Spinal cord (tissue), 10 donors: ENCODE measurements at places on chromosomes 5 and 9.

DNA sequence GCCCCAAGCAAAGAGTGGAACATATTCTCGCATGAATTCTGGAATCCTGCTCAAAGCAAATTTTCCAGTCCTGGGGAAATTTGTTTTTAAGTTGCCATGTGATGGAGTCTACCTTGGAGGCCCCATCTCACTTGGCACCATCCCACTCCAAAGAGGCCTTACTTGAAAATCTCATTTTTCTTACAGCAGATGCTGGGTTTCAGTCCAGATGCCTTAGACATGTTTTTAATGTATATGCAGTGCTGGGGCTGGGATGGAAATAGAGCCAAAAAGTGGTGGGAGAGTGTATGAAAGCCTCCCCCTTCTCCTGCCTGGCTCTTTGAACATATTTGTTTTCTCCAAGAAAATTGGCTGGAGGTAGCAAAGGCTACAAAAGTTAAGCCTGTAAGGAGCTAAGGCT, 493.7 kb downstream of the ENC1 start:
- no peak overlapping the region for H3K27ac ChIP-seq
- DNase-seq = no peak
- H3K4me3 ChIP-seq = no peak overlapping the region
- H3K27me3 ChIP-seq = no peaks in the 10 kb centered on the region

DNA sequence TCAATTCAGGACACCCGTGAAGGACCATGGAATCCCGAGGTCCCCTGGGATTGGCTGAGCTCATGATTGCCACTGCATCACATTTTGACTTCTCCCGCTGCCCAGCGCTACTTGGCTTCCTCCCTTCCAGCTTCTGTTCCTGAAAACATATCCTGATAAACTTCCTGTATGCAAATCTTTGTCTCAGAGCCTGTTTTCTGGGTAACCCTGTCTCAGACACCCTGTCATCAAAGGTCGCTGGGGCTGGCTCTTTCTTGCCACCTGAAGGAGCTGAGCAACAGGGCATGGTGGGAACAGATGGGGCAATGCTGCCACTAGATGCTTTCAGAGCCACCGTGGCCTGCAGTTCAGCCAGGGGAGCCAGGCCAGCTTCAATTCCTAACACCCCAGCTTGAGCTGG, 154.3 kb upstream of the TBC1D2 start:
- no peak for DNase-seq
- H3K4me3 ChIP-seq = no peak overlapping the region
- no peaks in the 10 kb centered on the region for H3K27me3 ChIP-seq
- H3K36me3 ChIP-seq = peaks cover 4% of the 10 kb centered on the region
- no peak overlapping the region for H3K27ac ChIP-seq
- H3K4me1 ChIP-seq = peaks cover 12% of the 10 kb centered on the region

DNA sequence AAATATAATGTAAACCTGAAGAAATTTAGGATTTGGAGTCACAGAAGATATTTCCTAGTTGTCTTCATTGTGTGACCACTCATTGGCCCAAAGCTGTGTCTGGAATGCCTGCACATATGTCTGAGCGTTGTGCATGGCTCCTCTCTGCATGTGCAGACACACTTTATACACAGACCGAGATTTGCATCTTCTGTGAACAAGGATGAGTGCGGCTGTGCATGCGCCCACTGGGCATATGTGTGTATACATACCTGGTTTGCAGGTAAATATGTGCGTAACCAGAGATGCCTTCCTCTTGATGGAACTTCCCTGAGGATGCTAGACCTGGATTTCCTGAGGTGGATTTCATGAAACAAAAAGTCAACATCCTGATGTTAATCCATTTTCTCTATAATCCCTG, 19.1 kb downstream of the PHF2 start:
- H3K27me3 ChIP-seq = no peaks in the 10 kb centered on the region
- no peak overlapping the region for H3K27ac ChIP-seq
- DNase-seq = no peak
- H3K4me3 ChIP-seq = no peak overlapping the region

- DNase-seq = no peak
- H3K27me3 ChIP-seq = peaks cover 100% of the 10 kb centered on the region
- no peak overlapping the region for H3K27ac ChIP-seq
Observed at GRCh38 chr9:37030611-37030939, 3.5 kb downstream of the PAX5 start.

DNA sequence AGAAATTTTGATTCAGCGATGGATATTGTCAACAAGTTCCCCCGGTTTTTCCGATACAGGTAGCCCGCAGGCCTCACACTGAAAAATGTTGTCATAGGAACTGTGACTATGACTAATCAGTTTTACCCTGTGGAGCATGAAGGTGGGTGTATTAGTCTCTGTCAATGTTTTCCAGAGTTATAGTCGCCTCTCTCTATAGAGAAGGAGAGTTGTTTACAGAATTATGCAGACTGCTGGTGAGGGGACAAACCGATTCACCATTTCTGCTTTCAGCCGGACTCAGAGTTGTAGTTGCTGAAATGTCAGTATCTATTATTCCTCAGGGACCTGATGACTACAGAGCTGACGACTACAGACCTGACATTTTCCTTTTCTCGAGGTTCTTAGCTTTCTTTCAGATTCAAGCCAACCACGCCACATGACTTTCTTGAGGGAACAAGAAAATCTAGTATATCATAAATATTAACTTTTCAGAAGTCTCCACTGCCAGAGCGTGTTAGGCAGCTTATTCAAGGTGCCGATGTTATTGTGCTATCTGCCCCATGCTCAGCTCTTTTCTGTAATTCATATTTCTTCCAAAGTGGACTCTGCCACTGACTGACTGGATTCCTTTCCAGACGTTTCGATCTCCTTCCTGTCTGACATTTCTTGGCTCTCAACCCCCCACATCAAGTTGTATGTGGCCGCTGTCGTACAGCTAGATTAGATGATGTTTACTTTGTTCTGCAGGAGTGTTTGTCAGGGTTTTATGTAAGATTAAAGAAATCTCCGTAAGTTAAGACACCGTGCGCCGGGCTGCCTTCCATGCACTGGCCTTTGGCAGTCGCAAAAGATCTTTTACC, 178.1 kb downstream of the FGF1 start:
- peaks cover 16% of the 10 kb centered on the region for H3K4me1 ChIP-seq
- no peak overlapping the region for H3K27ac ChIP-seq
- H3K4me3 ChIP-seq = no peak overlapping the region
- no peaks in the 10 kb centered on the region for H3K27me3 ChIP-seq
- DNase-seq = no peak
- no peaks in the 10 kb centered on the region for H3K36me3 ChIP-seq

GRCh38 chr5:65539827-65540226, 23.1 kb downstream of the CENPK start:
- H3K4me3 ChIP-seq = no peak overlapping the region
- no peaks in the 10 kb centered on the region for H3K4me1 ChIP-seq
- no peaks in the 10 kb centered on the region for H3K27me3 ChIP-seq
- H3K36me3 ChIP-seq = no peaks in the 10 kb centered on the region
- no peak overlapping the region for H3K27ac ChIP-seq

DNA sequence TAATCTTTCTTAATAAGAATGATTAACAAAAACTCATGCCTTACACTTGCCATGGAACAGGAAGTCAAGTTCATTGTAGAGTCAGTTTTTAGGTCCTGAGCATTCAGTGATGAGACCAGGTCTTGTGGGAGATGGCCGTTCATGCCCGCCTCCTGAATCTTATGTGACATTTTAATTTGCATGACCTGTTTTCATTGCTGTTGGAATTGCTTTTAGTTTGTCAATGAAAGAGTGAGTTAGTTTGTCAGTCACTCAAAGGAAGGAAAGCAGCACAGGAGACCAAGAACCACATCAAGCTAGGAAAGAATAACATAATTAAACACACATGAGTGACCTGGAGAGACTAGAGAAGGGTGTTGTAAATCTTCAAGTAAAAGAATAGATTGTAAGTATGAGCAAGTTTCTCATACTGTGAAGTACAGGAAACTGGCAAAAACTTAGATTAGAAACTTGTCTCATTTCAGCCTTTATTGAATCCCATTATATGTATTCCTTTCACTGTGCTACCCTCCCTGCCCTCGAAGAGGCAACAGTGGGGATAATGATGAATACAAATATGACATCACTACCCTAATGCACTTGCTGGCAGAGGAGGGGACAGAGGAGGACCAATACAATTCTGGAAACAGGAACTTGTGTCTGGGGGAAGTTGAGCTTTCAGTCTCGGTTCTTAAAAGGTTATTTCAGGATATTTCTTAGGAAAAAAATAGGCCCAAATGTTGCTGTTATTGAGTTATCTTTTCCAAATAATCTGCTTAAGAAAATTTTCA, 64.3 kb upstream of the C6 start:
- no peaks in the 10 kb centered on the region for H3K27me3 ChIP-seq
- H3K36me3 ChIP-seq = no peaks in the 10 kb centered on the region
- no peak for DNase-seq
- H3K4me1 ChIP-seq = no peaks in the 10 kb centered on the region
- no peak overlapping the region for H3K27ac ChIP-seq
- H3K4me3 ChIP-seq = no peak overlapping the region

GRCh38 chr9:136403915-136404800, 4.2 kb upstream of the SNAPC4 start:
- H3K27ac ChIP-seq = no peak overlapping the region
- no peaks in the 10 kb centered on the region for H3K27me3 ChIP-seq
- H3K4me3 ChIP-seq = no peak overlapping the region
- H3K36me3 ChIP-seq = peaks cover 77% of the 10 kb centered on the region
- no peak for DNase-seq
